ENCODE measurements at places on chromosomes 5 and 9.

GRCh38 chr5:143106174-143106573 lies 297.3 kb downstream of the NR3C1 start:
- no peak for DNase-seq

GRCh38 chr5:455806-456205 lies 12.8 kb downstream of the EXOC3 start:
- DNase-seq, result no peak

GRCh38 chr5:75891020-75891419 lies 173.8 kb upstream of the POC5 start:
- no peak for DNase-seq

DNA sequence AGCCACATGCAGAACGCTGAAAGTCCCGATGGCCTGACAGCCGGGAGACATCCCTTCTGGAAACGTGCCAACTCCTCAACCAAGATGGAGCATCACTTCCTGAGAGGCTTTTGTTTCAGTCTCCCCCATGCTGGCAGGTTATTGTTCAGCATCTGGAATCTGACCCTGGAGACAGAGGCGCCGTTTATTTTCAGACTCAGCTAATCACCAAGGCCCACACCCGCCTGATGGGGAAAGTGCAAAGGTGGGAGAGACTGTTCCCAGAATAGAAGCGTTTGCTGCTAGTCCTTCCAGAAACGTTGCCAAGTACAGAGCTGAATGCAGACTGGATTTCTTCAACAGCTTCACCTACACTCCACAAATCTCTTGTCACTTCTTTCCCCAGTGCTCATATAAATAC lies 41.8 kb upstream of the S1PR3 start:
- no peak for DNase-seq

DNA sequence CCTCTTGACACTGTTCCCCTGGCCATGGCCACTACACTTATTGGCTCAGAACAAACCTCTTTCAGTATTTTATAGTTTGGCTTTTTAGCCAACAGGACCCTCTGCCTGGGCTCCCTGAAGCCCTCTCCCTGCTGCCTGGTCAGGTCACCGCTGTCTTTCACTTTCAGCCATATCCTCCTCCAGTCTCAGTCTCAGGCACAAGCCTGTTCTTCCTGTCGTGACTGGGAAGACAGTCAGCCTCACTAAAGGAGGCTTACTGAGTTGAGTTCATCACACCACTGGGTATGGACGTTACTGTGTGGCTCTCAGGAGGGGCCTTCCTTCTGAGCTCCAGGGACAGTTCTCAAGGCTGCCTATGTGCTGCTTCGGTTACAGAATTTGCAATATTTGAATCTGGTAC lies 2.0 kb downstream of the QSOX2 start:
- no peak for DNase-seq

DNA sequence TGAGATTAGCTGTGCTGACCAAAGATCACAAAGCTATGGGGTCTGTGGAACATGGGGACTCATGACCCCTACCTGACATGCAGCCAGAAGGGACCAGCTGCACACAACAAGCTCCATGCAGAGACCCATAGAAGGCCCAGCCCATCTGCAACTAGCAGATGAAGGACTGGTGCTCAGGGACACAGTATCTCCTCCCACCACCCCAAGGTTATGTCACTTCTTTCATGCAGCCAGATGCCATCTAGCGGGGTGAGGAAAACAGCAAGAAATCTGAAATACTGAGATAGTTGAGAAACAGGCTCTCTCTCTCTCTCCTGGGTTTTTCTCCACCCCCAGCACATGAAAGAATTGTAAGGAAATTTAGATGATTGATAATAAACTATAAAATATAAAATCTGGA lies 161.3 kb upstream of the DAPK1 start:
- DNase-seq, result no peak

DNA sequence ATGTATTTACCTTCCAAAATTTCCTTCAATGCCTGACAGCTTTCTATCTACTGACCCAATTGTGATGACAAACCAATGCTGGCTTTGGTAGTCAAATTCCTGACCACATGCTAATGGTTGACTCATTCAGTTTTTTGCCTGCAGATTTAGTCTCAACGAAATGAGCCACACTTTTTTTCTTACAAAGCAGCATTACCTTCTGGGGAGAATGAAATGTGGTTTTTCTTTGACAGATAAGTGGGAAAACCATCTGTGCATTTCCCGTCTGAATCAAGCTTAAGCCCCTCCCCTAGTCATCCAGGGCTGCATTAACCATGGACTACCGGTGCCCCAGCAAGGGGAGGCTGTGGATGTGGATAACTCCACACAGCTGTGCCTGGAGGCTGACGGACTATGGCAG lies 99.6 kb upstream of the TAF11L2 start:
- no peak for DNase-seq

GRCh38 chr5:44622331-44622730 lies 186.4 kb upstream of the MRPS30 start:
- DNase-seq, result no peak

DNA sequence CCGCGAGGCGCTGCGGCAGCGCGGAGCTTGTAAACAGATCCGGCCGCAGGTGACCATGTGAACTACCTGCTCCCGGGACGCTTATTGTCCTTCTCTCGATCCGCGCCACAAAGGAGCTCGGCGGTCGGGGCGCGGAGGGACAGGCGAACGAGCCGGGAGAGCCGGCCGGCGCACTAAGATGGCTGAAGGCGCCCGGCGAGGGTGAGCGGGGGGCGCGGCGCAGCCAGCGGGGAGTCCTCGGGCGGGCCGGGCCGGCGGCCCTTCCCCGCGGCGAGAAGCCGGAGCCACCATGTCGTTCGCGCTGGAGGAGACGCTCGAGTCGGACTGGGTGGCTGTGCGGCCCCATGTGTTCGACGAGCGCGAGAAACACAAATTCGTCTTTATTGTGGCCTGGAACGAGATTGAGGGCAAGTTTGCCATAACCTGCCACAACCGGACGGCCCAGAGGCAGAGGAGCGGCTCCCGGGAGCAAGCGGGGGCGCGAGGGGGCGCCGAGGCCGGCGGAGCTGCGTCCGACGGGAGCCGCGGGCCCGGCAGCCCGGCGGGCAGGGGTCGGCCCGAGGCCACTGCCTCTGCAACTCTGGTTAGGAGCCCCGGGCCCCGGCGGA lies 535 bp downstream of the JMY start:
- no peak for DNase-seq

DNA sequence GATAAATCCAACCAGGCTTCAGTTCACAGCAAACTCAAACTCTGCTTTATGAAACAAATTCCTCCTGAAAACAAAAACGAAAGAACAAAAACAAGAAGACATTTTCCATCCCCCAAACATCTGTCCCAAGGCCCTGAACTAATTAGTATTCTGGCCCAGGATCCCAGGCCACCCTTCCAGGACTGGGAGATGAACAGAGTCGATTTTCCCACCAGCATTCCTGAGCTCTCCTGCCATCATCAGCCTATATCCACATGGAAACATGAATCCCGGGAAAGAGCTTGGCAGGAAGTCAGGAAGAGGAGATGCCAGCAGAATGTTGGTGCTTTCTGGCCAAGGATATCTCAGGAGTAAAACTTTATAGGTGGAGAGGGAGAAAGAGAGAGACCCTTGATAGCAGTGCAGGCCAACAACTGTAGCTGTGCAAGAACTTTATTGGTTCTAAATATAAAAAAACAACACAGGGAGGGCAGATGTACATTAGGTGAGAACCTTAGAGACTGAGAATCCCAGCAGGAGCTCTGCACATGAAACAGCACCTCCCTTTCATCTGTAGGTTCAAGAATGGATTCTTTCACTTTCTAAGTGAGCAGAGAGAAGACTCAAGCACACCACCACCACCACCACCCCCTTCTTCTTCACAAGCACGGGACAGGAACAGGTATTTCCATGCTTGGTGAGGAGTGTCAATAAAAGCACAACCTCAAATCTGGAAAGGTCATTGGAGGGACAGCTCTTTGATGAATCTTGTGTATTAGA lies 190.7 kb upstream of the TAS2R1 start:
- DNase-seq, result no peak

GRCh38 chr5:142758062-142758795 lies 11.9 kb upstream of the ARHGAP26 start:
- no peak for DNase-seq

- DNase-seq, result no peak
Measured at GRCh38 chr9:76115982-76116646, 225.6 kb downstream of the PCSK5 start.

DNA sequence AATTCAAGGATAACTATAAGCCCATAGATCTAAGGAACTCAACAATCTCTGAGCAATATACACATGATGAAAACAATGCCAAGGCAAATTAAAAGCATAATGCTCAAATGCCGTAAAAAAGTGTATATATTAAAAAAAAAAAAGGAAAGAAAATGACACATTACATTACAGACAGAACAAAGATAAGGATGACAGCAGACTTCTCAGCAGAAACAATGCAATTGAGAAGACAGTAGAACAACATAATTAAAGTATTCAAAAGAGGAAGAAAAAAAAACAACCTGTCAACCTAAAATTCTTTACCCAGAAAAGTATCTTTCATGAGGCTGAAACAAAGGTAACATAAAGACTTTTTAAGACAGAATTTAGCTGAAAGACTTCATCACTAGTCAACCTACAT lies 591.7 kb downstream of the ZNF608 start:
- DNase-seq, result no peak

GRCh38 chr5:126369995-126370731 lies 53.0 kb upstream of the GRAMD2B start:
- DNase-seq, result no peak

DNA sequence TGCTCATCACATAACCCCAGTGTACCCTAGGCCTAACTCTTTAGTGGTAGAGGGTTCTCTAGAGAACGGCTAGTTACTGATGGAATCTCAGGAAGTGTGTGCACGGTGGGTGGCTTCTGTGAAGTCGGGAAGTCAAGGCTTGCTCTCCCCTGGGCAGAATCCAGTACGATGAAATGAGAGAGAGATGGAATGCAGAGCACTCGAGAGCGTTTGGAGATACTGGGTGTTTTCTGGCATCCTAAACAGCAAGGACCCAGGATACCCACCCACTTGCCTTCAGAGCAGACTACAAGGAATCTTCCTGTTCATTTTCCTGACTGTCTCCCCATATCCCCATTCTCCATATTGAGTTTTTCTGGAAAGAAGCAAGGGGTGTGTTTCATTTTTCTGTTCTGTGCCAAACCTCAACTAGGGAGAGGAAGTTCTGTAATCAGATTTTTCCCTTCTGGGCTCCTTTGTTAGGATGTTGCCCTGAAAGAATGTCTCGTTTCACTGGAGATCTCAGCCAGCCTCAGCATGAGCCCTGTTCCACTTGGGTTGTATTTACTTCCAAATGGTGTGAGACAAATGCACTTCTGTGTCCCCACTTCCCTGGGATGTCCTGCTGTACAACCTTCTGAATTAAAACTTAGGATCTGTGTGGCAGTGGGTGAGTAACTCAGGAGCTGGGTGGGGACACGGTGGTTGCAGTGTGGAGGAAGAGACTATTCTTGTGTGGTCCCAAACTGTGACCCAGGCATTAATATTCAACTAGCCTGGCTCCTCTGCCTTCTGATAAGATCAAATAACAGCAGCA lies 108.9 kb upstream of the SPRY4 start:
- no peak for DNase-seq

DNA sequence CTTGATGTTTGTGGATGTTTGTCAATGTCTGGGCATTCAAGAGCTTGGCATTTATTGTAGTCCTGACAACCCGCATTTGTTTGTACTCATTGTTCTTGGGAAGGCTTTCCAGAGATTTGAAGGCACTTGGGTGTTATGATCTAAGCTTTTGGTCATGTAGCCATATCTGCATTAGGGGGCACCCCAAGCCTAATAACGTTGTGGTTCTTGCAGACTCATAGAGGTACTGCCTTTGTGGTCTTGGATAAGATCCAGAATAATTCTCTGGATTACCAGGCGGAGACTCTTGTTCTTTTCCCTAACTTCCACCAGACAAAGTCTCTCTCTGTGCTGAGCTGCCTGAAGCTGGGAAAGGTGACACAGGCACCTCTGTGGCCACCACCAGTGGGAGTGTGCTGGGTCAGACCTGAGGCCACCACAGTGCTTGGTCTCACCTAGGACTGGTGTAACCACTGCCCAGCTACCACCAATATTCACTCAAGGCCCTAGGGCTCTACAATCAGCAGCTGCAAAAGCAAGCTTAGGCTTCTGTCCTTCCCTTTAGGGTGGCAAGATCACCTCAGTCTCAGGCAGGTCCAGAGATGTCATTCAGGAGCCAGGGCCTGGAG lies 144.4 kb upstream of the TAS2R1 start:
- no peak for DNase-seq

GRCh38 chr5:59416451-59416850 lies 477.1 kb downstream of the PDE4D start:
- no peak for DNase-seq

GRCh38 chr5:173319646-173320045 lies 8.6 kb downstream of the STC2 start:
- no peak for DNase-seq

- DNase-seq, result no peak
Measured at GRCh38 chr5:120096413-120096812, 367.7 kb upstream of the PRR16 start.

DNA sequence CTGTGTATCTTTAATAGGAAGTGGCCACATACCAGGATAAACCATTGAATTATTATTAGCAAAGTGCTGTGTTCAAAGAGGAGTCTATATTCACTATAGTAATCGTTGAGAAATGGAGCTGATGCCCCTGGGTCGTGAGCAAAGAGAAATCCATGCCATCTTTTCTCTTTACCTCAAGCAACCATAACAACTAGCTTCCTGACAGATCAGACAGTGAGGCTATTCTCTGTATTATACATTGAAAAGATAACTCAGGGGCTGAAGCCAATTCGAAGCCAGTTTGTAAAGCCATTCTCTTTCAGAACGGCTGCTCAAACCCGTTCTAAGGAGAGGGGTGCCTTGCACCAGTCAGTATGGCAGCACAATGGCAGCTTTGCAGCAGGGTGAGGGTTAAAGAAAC lies 680.6 kb downstream of the SEMA5A start:
- no peak for DNase-seq

GRCh38 chr9:8868632-8869031 lies 1069.1 kb upstream of the DMAC1 start:
- no peak for DNase-seq

GRCh38 chr5:33361781-33362180 lies 79.0 kb upstream of the TARS1 start:
- no peak for DNase-seq

DNA sequence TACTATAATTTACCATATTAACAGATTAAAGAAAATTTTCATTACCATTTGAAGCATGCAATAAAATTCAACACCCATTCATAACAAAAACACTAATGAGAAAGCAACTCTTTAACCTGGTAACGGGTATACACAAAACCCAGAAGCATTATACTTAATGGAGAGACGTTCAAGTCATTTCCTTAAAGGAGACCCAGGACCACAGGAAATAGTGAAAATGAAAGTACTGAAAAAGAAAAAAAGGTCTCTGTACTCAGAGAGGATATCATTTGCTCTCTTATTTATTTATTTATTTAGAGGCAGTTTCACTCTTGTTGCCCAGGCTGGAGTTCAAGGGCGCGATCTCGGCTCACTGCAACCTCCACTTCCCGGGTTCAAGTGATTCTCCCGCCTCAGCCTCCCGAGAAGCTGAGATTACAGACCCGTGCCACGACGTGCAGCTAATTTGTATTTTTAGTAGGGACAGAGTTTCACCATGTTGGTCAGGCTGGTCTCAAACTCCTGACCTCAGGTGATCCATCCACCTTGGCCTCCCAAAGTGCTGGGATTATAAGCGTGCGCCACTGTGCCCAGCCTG lies 61.6 kb downstream of the SETX start:
- DNase-seq, result no peak

Measured in effector memory CD4-positive, alpha-beta T cell (primary cell).